ENCODE measurements at places on chromosomes 2 and 18. TPM values are rescaled to one million over a fixed set of nuclear protein-coding genes. Genes with fewer than 3 reads are reported as not detected.

Gene ARHGAP25
- total RNA-seq, result not detected

DNA sequence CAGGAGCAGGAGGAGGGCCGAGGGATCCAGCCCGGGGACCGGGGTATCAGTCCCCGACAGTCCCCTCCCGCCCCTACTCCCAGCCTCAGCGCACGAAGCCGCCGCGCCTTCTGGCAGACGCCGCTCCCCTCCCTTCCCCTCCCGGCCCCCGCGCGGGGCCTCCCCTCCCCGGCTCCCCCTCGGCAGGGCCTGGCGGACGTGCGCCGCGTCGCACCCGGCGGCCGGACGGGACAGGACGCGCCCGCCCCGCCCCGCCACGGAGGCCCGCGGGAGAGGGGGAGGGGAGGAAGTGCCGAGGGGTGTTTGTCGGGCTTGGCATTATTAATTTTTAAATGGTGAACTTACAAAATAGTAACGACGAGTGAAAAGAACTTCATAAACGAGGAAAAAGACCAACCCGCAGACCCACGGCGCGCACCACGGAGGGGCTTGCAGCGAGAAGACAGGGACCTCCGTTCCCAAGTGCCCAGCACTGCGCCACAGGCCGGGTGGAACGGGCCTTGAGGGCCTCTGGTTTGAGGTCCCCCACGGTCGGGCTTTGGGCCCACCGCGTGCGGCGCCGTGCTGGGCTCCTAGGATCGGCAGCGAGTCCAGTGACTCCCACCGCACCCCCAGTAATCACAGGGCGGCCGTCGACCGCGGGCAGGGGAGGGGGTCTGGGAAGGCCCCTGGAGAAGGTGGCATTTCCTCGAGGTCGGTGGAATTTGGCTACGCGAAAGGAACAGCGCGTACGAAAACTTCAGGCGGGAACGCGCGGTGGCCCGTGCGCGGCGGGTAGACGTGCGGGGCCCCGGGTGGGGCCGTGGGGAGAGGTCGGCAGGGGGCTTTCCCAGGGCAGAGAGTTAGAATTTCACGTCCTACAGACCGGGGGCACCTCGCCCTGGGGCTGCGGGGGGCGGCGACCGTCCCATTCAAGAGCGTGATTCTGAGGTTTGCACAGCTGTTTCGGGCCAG is 954 bp upstream of the CTDSP1 start:
- peak; percentile 86 for DNase-seq

DNA sequence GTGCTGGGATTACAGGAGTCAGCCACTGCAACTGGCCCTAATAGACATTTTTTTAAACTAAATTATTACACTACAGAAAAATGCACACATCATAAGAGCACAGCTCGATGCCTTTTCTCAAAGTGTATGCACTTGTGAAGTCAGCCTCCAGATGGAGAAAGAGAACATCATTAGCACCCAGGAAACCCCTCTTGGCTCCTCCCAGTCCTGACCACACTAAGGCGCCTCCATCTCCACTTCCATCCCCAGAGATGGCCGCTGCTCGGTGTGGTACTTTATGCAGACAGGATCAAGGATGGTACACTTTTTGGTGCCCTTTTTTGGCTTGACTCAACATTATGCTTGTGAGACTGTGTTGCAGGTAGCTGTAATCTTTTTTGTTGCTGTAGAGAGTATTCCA is 34.8 kb downstream of the RRM2 start:
- no peak for DNase-seq

- DNase-seq, result no peak
These were observed 3.3 kb upstream of the SLC14A2 start for GRCh38 chr18:45611943-45612342.

- DNase-seq, result no peak
These were observed 182.8 kb downstream of the ST6GAL2 start for GRCh38 chr2:106703161-106703560.
